ENCODE measurements at places on chromosomes 5 and 9.

- DNase-seq, result no peak
Observed at GRCh38 chr5:6623941-6624340, 8.9 kb downstream of the NSUN2 start.

DNA sequence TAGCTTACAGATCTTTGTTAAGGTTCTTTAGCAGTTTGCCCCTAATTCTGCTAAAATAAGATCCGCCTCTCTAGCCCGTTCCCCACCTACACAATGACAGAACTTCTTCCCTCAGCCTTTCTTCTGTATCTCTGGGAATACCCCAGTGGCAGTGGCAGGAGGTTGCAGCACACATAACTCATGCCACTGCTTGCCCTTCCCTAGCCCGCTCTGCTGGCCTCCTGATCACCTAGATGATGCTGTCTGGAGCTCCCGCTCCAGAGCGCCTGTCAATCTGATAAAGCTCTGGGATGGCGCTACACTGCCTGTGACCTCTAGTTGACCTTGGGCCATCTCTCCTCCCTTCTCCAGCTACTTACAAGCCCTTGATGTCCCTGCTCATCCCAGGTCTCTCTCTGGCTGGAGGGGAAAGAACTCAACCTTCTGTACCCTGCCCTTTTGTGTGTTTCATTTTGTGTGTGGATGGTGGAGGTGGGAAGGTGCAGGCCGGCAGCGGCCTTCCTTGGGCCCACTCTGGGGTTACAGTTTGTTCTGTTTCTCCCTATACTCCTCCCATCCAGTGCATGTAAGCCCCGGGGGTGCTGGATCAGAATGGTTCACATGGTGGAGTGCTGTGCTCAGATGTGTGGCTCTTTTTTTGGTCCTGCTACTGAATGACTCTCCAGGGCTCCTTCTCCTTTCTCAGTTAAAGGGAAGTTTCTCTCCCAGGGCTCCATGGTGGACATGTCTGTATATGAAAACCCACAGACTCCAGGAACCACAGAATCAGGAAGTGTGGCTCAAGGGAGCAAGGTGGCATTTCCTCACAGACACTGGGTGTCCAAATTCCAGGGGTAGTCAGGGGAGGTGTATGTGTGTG lies 29.1 kb downstream of the MTX3 start:
- no peak for DNase-seq

- no peak for DNase-seq
Observed at GRCh38 chr5:27995867-27996266, 957.5 kb upstream of the CDH9 start.

DNA sequence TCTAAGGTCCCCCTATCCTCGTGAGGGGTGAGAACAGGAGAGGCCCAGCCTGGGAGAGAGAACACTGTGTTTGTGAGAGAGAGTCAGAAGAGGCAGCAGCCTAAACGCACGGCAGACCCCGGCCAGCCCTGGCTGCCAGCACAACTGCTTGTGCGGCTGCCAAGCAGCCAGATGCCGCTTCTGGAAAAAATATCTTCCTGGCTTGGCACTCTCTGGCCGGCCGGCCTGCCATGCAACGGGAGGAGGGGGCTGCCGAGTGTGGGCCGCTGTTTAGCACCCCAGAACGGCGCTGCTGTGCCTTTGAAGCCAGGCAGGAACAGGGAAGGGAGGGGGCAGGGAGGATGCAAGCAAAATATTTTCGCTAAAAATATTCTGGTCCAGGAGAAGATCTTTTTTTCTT lies 105.0 kb downstream of the FGF18 start:
- DNase-seq, result peak; percentile 41

- DNase-seq, result no peak
Observed at GRCh38 chr5:1005249-1005851, 3.3 kb upstream of the NKD2 start.

DNA sequence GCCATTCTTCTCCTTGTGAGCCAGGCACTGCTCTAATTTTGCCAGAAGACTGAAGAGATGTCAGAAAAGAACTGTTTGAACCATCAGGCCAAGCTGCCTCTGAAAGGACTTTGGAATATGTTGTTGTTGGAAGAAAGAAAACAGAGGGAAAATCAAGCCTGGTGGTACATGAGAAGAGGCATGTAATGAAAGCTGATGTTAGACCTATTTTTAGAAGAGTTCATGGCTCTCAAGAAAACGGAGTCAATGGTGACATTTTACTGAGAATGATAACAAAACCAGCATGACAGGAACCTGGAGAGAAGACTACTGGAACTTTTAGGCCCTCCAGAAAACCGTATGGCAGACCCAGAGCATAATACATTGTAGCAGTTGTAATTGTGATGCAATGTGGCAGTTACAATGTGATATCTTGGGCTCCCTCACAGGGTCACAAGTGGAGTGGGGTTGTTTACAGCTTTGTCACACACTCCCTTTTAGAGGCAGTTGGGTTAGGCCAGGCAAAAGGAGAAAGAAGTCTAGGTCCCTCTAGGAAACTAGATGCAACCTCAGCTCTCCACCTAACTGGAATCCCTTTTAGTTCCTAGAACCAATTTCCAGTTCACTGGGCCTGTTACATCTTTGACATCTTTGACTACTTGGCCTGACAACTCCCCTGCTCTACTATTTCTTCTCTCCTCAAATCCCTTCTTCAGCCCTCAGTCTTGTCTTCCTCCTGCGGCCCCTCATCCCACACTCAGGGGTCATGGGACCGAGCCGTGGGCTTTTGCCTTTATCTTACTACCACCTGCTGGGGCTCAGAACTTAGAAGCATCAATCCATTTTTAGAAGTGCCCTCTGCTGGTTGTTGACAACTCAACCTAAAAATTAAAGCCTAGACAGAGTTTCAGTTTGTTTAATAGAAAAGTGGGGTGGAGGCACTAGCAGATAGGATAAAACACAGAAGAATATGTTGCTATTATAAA lies 61.2 kb upstream of the JAK2 start:
- DNase-seq, result peak; percentile 10

GRCh38 chr5:18321262-18321942 lies 687.1 kb downstream of the TAF11L14 start:
- DNase-seq, result no peak

- DNase-seq, result no peak
Observed at GRCh38 chr5:135085133-135085935, 51.3 kb upstream of the PITX1 start.

DNA sequence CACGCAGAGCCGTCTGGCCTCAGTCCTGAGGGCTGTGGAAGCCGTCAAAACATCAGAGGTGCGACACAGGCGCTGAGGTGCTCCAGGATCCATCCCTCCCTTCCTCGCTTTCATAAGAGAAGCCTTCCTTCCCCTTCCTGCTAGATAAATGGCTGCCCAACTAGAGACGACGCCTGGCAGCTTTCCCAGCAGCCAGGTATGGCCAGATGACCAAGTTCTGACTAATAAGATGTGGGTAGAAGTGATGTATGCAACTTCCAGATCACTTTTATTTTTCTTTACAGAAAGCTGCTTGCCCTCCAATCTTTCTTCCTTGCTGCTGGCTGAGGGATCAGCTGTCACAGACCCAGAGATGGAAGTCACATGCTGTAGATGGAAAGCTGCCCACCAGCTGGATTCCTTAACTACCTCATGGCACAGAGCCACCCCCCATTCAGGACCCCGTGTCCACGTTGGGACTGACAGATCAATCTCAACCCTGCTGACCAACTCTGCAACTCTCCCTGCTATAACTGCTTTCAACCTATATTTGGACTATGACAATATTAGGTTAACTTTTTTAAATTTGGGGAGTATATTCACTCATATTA lies 8.8 kb downstream of the MAPK9 start:
- DNase-seq, result no peak

DNA sequence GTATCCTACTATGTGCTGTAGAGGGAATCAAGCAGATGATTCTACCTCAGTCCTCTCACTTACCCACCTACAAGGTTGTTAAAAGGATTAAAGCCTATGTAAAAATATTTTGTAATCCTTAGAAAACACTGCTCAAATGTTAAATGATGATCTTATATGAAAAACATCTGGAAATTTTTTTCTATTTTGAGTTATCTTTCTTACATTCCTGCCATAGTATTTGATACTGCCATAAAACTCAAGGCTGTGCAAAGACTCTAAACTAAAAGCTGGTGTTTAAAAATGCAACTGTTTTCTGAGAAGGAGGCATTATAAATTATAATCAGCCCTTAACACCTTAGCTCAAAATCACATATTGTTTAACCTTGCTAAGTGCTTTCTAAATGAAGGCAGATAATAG lies 474.2 kb downstream of the PRELID2 start:
- no peak for DNase-seq

GRCh38 chr5:83197326-83197967 lies 120.1 kb downstream of the XRCC4 start:
- DNase-seq, result no peak

GRCh38 chr5:179893958-179894895 lies 13.5 kb downstream of the TBC1D9B start:
- no peak for DNase-seq
